ENCODE measurements at places on chromosomes 12 and 14.
A peak's percentile ranks its signal among the peaks of the same experiment; 100 is the strongest.

- no peak for DNase-seq
Measured at GRCh38 chr14:103765526-103765925, 49.9 kb downstream of the ZFYVE21 start.

GRCh38 chr14:89600029-89600428 is 183.0 kb upstream of the FOXN3 start:
- DNase-seq: no peak

DNA sequence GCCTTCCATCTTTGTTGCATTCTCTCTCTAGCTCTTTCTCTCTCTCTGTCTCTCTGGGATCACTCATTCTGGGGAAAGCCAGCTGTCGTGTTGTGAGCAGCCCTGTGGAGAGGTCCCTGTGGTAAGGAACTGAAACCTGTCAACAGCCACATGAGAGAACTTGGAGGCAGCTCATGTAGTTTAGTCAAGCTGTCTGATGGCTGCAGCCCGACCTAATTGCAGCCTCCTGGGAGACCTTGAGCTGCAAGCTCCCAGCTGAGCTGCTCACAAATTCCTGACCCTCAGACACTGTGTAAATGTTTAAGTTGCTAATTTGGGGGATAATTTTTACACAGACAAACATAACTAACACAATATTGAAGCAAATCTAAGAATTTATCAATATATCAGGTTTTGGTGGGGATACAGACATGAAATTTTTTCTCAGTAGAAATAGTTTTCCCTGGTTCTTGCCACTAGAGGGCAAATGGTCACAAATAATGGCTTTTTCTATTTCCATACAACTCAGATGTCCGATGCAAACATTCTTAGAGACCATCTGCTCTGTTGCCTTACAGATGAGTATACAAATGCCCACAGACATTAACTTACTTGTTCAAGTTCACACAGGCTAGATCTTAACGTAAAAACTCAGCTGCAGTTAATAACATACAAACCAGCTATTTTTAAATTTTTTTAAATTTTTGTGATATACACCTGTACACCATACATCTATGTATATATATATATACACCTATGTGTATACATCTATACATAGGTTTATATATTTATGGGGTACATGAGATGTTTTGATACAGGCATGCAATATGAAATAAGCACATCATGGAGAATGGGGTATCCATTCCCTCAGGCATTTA is 15.5 kb upstream of the KRR1 start:
- DNase-seq: peak; percentile 60

DNA sequence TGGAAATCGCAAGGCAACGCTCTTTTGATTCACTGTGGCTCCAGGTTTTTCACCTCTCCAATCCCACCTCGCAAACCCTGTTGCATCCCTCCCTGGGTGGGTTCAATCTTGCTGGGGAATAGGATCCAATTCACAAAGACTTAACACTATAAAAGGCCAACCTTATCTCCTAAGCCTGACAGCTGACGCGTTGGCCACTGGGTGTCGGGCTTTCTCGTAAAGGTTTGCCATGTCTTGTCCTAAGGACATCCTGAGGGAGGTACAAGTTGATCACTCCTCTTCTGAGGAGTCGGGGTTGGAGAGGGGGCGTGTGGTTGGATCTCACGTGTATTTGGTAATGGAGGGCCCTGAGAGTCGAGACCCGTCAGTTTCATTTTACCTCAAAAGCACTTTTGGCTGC is 112.6 kb upstream of the FZD10 start:
- no peak for DNase-seq

- DNase-seq: no peak
Measured at GRCh38 chr12:30792085-30792484, 37.3 kb upstream of the CAPRIN2 start.

GRCh38 chr14:103801459-103801858 is 45.9 kb downstream of the PPP1R13B start:
- no peak for DNase-seq

- DNase-seq: peak; percentile 63
Measured at GRCh38 chr14:21748869-21749303, 75.3 kb upstream of the OR4E1 start.

DNA sequence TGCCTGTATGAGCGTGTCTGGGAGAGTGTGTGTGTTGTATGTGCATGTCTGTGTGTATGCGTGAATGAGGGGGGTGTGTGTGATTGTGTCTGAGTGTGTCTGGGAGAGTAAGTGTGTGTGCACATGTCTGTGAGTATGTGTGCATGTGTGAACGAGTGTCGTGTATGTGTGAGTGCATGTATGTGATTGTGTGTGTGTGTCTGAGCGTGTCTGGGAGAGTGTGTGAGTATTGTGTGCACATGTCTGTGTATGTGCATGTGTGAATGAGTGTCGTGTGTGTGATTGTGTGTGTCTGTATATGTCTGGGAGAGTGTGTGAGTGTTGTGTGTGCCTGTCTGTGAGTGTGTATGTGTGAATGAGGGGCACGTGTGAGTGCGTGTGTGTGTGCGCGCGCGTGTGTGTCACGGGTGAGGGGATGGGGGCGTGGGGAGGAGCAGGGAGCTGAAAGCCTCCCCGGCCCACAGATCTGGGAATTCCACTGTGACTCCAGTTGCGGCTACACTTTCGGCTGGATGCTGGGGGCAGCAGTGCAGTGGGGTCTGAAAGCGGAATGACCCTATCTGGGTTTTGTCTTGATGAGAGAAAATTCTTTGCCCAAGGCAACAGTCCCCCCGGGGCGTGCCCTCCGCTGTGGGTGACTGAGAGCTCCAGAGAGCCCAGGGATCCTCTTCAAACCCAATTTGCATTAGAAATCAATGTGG is 138.1 kb upstream of the MED13L start:
- no peak for DNase-seq

DNA sequence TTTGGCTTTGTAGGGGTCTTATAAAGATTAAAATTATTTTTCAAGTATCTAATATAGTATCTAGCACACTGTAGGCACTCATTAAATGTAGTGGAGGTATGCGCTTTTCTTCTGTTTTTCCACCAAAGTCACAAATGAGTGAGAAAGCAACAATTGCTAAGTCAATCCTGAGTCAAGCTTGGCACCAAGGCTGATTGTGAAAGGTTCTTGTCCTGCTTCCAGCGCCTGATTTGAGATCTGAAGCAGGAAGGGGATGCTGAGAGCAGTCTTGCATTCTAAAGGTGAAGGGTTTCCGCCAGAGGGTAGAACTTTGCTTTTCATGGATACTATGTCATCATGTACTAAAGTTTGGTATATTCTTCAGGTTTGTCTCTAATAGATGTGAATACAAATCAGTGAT is 64.9 kb upstream of the DAAM1 start:
- DNase-seq: no peak

DNA sequence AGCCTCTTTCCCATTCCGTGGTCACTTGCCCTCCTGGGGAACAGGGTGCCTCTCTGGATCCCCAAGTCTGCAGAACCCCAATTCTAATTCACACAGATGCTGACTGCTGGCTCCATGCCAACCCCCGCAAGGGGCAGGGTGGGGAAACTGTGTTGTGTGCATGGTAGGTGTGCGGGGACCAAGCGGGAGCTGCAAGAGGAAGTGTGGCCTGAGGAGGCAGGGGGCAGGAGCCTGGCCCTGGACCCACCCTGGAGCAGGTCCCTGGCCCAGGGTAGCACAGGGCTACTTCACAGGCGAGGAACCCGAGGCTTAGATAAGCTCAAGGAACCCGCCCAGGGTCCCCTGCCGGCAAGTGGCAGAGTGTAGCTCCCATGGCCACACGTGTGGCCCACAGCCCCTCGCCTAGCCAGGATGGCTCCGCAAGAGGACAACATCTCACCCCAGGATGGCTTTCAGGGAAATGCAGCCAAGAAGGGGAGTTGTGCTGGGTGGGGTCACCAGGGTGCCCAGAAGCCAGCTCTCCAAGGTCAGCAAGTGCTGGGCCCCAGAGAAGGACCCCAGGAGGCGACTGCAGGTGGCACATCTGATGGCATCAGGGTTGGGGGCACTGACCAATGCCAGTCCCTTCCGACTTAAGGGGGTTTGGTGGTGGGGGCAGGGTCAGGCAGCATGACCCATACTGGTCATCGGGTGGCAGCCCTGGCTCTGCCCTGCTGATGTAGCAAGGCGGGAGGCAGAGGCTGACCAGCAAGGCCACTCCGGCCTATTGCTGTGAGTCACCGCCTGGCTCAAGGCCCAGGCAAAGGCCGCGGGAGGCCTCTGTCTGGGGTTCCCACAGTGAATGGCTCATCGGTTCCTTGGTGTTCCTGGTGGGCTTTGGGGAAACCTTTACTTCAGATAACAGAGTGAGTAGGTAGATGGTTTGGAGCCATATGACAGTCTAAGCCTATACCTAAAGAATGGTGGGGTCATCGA is 37.3 kb upstream of the EML1 start:
- DNase-seq: peak; percentile 54

DNA sequence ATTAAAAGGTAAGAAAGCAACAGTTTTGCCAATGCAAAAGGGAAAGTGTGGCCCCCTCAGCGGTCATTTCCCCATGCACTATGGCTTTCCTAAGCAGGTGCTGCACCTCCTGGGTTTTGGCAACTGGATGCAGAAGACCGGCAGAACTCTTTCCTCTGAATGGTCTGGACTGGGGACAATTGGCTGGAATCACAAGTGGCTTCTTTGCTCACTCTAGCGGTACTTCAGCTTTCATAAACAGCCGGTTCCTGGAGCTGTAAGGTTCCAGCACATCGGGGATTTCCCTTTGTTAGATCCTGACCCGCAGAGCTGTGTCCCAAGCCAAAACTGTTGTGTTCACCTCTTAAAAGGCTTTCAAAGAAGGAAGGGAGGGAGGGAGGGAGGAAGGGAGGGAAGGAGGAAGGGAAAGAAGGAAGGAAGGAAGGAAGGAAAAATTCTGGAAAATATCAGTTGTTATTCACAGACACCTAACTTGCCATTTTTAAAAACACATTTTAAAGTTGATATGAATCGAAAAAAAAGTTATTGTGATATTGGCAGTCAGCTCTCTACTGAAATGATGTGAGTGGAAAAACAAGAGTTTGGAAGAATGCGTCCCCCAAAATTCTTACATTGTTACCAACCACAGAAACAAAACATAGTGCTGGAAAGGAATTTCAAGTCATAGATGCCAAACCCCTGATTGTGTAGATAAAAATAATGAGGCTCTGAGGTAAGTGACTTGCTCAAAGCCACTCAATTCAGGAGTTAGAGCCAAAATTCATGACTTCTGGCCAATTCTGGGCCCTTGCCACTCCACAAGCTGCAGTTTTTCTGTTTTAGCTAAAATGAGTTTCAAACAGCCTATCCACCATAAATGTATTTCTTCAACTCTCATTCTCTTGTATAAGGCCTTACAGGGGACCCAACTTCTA is 220.6 kb upstream of the HMGA2 start:
- no peak for DNase-seq

DNA sequence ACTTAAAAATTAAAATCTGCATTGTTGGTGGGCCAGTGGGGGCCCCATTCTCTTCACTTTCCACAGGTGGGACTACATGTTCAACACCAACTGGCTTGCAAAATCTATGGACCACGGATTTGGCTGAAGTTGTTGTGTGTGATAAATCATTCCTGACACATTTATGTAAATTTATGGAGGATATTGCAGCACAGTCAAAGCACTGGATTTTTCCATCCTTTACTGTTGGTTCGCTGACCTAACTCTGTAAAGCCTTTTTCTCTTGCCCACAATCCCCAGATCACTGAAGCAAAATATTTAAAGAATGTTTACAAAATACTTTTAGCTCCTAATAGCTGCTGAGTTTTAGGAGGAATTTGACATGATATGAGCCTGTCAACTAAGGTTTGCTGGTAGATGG is 219.7 kb upstream of the PRICKLE1 start:
- no peak for DNase-seq

DNA sequence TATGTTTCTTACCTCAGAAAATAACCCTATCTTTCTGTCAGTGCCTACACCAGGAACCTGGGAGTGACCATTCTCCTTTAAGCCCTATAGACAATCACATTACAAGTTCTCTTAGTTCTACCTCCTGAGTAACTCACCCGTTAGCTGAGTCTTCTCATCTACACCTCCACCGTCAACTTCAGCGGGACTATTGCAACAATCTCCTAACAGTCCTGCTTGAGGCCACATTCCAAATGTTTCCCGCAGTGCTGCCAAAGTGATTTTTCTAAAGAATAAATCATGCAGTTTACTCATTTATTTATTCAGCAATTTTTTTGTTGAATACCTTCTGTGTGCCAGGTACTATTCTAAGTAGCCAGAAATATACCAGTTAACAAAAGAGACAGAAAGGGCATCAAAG is 285.0 kb upstream of the GRIP1 start:
- DNase-seq: no peak

DNA sequence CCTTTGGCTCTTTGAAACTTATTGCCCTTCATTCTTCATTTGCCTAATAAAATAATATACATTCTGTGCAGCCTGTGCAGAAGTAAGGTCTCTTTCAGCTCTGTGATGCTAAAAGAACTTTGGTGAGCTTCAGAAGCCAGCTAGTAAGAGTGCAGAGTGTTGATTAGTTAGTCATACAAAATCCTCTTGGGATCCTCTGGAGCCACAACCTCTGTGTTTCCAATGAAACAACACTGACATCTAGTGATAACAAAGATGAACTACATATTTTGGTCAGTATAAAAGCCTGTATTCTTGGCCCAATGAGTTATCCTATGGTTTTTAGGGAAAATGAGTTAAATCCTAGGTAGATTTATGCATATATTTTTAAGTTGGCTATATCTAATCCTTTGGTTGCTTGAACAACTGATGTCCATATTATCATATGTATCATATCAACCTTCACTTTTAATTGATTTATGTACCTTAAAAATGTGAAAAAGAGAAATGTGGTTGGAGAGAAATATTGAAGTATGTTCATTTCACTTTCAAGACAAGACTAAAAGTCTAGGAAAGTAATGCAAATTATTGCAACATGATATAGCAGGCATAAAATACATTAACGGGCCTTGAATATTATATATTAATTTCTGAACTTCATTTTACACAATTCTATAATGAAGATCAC is 158.4 kb downstream of the KLHL28 start:
- no peak for DNase-seq

GRCh38 chr14:34665785-34666435 is 36.0 kb upstream of the SNX6 start:
- DNase-seq: no peak

- no peak for DNase-seq
Measured at GRCh38 chr14:73731111-73731510, 16.9 kb upstream of the PNMA1 start.

GRCh38 chr12:116247377-116247776 is 30.1 kb downstream of the MED13L start:
- DNase-seq: no peak

DNA sequence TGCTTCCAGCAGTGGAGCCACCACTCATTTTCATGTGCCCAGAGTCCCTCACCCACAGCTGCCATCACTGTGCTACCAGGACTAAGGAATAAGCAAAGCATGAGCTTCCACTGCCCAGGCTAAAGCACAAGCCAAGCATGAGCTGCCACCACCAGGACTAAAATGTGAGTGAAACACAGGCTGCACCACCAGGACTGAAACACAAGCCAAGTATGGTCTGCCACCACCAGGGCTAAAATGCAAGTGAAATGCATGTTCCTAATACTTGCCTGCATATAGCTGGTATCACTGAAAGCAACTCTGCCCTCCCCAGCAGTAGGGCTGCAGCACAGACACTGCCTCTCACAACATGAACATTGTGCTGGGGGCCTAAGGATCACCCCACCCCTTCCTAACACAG is 30.0 kb downstream of the CEP83 start:
- no peak for DNase-seq

All from hippocampal formation (tissue), 2 donors.